ENCODE measurements at places on chromosomes 4 and X.
A peak's percentile ranks its signal among the peaks of the same experiment; 100 is the strongest.

- H3K27me3 ChIP-seq, result no peaks in the 10 kb centered on the region
- no peaks in the 10 kb centered on the region for H3K4me1 ChIP-seq
- H3K27ac ChIP-seq, result no peak overlapping the region
- no peaks in the 10 kb centered on the region for H3K36me3 ChIP-seq
Observed at GRCh38 chr4:92241094-92241493, 62.7 kb upstream of the GRID2 start.

GRCh38 chr4:156295676-156296195, 342.1 kb upstream of the CTSO start:
- H3K27ac ChIP-seq, result no peak overlapping the region
- H3K4me1 ChIP-seq, result no peaks in the 10 kb centered on the region
- H3K4me3 ChIP-seq, result no peak overlapping the region
- DNase-seq, result no peak
- H3K36me3 ChIP-seq, result no peaks in the 10 kb centered on the region

DNA sequence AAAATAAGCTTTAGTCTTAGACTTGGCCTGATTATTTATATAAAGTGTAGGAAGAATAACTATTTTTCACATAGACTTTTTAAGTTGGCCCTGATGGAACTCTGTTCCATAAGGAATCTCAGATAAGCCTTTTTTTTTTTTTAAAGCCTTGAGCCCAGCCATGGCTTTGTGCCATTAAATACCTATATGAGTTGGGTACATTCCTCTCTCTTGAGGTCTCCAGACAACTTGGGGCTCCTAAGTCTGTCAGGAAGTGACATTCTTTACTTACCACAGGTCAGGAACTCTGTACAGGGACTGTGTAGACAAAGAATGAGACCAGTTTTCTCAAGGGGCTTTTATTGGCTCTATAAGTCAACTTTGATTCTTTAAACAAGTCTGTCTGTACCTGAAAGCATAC, 27.1 kb upstream of the IGFBP7 start:
- H3K4me1 ChIP-seq, result no peaks in the 10 kb centered on the region
- no peak for DNase-seq
- no peak overlapping the region for H3K4me3 ChIP-seq

DNA sequence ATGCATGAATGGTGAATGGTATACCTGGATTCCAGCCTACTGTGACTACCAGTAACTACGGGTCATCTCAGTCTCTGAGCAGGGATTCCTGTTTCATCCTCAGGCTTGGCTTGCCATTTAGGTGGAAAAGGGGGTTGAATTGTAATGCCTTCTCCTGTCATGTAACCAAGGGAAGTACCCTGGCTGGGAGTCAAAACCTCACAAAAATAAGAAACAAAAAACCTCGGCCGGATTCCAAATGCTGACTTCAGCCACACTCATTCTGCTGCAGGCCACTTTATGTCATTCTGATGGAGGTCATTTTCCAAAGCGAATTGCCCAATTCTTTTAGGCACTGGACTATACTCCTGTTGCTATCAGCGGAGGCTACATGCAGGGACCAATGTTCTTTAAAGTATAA, 324.7 kb downstream of the LDB2 start:
- peak; percentile 34 for DNase-seq
- H3K27me3 ChIP-seq, result no peaks in the 10 kb centered on the region
- no peak overlapping the region for H3K27ac ChIP-seq
- H3K4me3 ChIP-seq, result no peak overlapping the region
- H3K4me1 ChIP-seq, result no peaks in the 10 kb centered on the region

GRCh38 chr4:32932156-32932555, 2212.0 kb downstream of the PCDH7 start:
- H3K27me3 ChIP-seq, result no peaks in the 10 kb centered on the region
- DNase-seq, result no peak
- no peaks in the 10 kb centered on the region for H3K4me1 ChIP-seq
- H3K27ac ChIP-seq, result no peak overlapping the region
- H3K4me3 ChIP-seq, result no peak overlapping the region

GRCh38 chrX:107324493-107325310, 118.3 kb downstream of the DNAAF6 start:
- no peaks in the 10 kb centered on the region for H3K4me1 ChIP-seq
- H3K4me3 ChIP-seq, result no peak overlapping the region
- H3K27ac ChIP-seq, result no peak overlapping the region
- no peaks in the 10 kb centered on the region for H3K36me3 ChIP-seq
- peaks cover 31% of the 10 kb centered on the region for H3K27me3 ChIP-seq

GRCh38 chrX:12885508-12885907, 18.6 kb downstream of the TLR7 start:
- no peaks in the 10 kb centered on the region for H3K36me3 ChIP-seq
- no peaks in the 10 kb centered on the region for H3K4me1 ChIP-seq
- no peaks in the 10 kb centered on the region for H3K27me3 ChIP-seq
- no peak overlapping the region for H3K27ac ChIP-seq
- no peak overlapping the region for H3K4me3 ChIP-seq

- no peak overlapping the region for H3K4me3 ChIP-seq
- no peaks in the 10 kb centered on the region for H3K4me1 ChIP-seq
- no peaks in the 10 kb centered on the region for H3K36me3 ChIP-seq
- H3K27ac ChIP-seq, result no peak overlapping the region
Observed at GRCh38 chr4:82578935-82579334, 17.1 kb upstream of the TMEM150C start.

DNA sequence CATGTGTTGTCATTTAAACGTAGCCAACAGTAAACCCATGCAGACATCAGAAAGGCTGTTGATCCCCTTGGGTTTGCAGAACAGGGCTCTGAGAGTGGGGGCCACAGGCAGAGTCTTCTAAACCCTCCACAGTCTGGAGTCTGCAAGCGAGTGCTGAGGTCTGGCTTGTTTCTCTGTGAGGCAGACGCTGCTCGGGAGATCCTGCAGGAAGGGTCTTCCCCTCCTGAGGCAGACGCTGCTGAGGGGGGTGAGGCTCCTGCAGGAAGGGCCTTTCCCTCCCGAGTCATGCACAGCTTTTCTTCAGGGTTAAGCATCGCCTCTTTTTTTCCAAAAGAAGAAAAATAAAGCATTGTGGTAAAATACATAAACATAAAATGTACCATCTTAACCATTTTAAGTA, 17.1 kb upstream of the PDE6B start:
- H3K27ac ChIP-seq, result no peak overlapping the region
- H3K36me3 ChIP-seq, result no peaks in the 10 kb centered on the region
- no peak for DNase-seq
- H3K4me1 ChIP-seq, result no peaks in the 10 kb centered on the region
- H3K27me3 ChIP-seq, result no peaks in the 10 kb centered on the region
- H3K4me3 ChIP-seq, result no peak overlapping the region

GRCh38 chrX:98931216-98931615, 1478.9 kb downstream of the PCDH19 start:
- no peak for DNase-seq
- H3K36me3 ChIP-seq, result no peaks in the 10 kb centered on the region
- no peaks in the 10 kb centered on the region for H3K4me1 ChIP-seq
- no peak overlapping the region for H3K27ac ChIP-seq

Measured in tibial nerve (tissue), 4 donors.